ENCODE measurements at places on chromosomes 6 and 20.

DNA sequence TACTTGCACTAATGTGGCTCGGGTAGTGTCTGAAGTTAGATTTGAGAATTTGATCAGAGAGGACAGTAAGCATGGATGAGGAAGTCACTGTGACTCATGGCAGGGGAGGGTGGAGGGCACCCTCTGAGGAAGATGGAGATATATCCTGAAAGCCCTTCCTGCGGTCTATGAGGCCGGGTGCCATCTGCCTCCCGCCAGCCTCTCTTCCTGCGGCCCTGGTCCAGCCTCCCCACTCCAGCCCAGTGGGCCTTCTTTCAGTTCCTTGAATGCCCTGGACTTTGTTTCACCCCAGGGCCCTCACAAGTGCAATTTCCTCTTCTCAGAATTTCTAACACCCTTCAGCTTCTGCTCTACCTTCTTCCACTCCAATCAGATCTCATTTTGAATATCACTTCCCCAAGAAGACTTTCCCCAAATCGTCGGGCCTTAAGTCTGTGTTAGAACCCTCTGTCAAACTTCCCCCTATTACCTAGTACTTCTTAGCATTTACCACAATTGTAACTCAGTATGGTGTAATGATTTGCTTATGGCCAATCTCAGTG is 20.2 kb upstream of the TNFAIP3 start:
- no peak for DNase-seq

DNA sequence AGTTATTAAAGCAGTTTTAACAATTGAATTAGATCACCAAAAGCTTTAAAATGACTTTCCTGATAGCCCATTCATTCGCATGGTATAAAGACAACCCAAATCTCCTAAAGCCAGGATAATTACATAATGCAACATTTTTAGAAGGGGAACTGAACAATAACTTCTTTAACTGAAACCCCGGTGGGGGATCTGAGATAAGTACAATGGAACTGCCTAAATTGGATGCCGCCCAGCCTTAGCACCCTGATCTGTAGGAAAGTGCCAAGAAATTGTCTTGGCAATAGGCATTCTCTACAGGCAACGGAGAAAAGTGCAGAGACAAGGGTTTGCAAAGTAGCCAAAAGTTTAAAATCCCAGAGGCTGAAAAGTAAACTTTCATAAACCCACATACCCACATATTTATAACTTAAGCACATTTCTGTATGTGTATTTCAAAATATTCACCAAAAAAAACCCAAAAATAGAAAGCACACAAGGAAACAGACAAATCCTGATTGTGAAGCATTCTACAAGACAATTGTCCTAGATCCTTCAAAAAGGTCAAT is 98.8 kb upstream of the BEND6 start:
- DNase-seq: no peak

DNA sequence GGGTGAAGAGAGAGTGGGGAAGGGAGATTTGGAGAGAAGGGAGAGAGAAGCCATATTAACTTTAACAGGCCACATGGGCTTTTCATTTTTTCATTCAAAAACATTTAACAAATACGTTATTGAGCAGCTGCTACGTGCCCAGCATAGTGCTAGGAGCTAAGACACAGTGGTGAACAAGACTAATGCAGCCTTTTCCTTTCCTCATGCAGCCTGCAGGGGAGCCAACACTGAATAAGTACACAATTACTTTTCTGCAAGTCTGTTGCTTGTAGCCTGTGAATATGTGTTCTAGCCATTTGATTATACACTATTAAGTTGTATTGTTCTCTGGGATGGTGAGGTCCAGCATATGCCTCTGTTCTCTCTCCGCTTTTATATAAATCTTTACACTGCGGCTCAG is 1.9 kb upstream of the BLOC1S5 start:
- no peak for DNase-seq

DNA sequence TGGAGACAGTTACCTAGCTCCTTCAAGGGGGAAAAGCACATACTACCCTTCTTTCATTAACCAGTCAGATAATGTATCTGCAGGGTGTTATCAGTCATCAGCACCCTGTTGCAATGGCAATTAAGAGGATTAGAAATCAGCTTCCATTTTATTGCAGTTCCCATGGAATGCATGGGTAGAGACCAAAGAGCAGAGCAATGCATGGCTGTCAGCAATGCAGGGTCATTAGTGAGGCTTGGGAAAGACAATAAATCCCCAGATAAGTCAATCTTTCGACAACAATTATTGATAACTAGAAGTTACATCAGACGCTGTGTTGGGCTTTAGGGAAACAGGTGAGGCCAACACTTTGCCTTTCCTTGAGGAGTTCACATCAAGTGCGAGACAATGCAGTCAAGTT is 150.9 kb downstream of the MAFB start:
- DNase-seq: no peak

DNA sequence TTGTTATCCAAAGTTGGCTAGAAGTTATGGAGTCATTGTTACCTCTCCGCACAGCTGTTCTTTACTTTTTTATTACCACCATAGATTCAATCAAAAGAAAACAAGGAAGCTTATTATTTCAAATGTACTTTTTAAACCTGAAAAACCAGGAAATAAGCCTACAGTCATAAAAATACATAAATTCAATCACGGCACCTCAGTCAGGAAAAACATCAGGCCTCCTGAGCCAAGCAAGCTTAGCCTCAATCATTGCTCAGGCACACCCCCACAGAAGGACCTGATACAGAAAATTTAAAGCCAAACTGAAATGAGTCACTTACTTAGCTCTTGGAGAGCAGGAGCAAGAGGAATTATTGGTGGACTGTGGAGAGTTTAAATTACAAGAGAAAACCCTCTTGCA is 44.3 kb downstream of the MARCKS start:
- DNase-seq: no peak

DNA sequence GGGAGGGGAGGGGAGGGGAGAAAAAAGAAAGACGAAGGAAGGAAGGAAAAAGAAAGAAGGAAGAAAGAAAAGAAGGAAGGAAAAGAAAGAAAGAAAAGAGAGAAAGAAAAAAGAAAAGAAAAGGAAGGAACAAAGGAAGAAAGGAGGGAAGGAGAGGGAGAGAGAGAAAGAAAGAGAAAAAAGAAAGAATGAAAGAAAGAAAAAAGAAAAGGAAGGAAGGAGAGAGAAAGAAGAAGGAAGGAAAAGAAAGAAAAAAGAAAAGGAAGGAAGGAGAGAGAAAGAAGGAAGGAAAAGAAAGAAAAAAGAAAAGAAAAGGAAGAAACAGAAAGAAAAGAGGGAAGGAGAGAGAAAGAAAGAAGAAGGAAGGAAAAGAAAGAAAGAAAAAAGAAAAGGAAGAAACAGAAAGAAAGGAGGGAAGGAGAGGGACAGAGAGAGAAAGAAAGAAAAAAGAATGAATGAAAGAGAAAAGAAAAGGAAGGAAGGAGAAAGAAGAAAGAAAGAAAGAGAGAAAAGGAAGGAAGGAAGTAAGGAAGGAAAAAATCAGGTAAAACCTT is 225.3 kb downstream of the TPBG start:
- no peak for DNase-seq

DNA sequence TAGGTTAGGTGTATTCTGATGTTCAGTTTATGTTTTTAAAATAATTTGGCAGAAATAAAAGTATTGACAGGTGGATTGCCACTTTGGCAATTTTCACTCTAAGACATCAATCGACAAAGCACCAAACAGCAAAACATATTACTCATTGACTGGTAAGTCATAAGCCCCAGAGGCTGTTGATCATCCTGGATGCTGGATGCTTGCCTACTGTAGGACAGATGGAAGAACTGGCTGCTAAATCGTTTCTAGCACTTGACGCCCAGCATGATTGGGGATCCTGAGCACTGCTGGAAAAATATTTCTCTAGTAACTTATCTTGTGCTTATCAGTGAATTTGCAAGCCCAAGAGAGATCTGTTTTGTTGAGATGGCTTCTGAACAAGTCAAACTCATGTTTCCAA is 1001.9 kb upstream of the FLRT3 start:
- DNase-seq: no peak

DNA sequence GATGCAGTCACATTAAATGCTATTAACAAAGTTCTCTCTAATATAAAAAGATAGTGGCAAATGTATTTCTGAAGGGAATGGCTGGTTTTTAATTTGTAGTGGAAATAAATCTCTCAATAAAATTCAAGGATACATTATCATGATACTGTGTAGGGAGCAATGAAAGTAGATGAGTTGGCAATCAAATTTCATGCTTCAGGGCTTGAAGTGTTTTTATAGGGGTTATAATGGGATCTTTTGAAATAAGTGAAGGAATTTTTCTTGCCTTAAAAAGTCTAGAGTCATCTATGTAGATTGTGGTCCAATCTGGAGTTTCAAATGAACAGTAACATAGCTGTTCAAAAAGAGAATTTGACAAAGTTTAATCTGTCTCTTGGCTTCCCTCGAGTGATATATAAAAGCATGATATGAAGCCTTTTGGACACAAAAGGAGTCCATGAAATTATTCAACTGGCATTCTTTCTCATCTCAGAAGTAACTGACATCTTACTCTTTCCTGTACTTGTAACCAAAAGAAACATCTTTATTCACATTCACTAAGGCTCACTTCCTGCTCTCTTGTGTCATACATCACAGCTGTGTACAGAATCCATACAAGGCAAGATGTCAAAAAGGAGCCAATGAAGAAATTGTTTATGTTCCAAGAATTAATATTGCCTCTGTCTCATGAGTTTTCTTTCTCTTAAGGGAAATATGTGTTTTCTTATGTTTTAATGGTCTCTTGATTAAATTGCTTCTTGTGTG is 591.0 kb upstream of the GJE1 start:
- DNase-seq: no peak
